ENCODE measurements at places on chromosomes 6 and 20.

DNA sequence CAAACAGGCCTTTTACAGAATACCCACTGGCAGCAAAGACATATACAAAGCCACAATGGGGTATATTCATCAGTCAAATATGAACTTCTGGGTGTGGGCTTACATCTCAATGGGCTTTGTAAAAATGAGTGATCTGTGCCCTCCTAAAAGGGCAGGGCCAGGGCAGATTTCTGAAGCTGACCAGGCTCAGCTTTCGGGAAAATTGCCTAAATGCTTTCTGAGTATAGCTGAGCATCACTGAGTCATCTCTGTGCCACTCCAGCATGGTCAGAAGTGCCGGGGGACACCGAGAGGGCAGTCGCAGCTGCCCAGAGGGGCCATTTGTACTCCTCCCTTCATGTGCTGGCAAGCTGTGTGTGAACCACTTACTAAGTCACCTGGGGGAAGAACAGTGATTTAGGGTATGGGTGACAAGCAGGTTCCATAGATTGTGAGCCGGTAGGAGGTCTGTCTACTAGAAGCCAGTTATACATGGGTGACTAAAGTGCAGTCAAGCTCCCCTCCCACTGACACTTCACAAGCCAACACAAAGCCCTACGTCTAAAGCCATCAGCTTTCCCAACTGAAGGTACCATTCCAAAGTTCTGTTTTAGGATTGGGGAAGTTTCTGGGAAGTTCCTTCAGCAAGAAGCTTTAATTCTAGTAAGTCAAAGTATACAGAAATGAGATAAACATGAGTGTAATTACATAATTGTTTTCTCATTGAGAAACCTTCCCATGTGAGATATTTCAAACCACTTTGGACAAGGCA is 147.6 kb upstream of the TAB2 start:
- no peak for DNase-seq

- no peak for DNase-seq
These were observed 105.2 kb upstream of the ASF1A start for GRCh38 chr6:118788702-118789101.

DNA sequence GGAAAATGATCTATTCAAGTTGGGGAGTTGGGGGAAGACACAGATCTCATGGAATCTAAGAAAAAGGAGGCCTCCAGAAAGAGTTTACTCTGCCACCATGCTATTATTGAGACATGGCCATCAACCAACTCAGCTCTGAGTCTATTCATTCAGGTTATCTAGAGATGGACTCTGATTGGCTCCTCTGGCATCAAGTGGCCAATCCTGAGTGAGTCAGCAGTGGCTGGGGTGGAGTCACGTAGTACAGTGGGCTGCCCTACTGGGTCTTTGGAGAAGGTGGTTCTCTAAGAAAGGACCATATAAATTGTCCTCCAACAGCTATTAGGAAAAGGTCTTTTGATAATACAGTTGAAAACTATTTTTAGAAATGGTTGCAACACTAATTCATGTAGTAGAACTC is 42.1 kb downstream of the LYRM2 start:
- DNase-seq, result no peak

DNA sequence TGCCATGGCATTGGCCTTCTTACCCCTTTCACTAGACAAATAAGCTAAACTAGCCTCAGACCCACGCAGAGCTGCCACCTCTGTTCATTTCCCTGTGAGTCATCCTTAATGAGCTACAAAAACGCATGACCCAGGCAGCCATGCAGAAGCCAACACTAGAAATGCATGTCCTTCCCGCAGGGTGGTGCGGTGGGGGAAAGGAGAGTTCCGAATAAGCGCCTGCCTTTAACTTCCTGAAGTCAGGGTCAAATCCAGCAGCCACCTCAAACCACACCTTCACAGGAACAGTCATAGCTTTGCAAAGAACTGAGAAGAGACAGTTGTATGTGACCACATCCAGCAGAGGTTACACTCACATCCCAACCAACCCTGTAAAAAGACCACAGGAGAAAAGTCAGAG is 40.4 kb downstream of the IRF4 start:
- DNase-seq, result no peak

GRCh38 chr6:168130697-168131371 is 51.8 kb upstream of the FRMD1 start:
- no peak for DNase-seq

GRCh38 chr20:58216334-58216733 is 12.1 kb downstream of the ANKRD60 start:
- DNase-seq, result no peak

DNA sequence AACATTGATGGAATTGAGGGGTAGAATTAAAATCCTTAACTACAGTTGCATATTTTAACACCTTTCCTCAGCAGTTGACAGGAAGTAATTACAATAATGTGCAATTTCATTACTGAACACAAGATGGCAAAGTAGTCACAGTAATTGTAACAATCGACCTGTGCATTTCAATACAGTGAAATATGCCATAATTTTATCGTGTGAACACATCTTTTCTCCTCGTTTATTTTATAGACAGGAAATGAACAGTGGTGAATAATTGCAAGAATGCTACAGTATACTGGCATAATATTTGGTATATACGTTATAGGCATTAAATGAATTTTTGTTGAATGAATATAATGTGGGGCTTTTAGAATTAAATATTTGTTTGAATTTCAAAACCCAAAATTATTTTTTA is 25.0 kb downstream of the CYB5R4 start:
- DNase-seq, result peak; percentile 86

DNA sequence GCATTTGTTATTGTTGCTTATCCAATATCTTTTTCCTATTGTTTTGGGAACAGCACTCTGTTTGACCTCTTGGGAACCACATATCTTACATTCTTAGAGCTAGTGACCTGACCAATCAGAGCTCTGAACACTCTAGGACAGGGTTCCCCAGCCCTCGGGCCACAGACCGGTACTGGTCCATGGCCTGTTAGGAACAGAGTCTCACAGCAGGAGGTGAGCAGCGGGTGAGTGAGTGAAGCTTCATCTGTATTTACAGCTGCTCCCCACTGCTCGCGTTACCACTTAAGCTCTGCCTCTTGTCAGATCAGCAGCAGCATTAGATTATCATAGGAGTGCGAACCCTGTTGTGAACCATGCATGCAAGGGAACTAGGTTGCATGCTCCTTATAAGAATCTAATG is 226.0 kb upstream of the TSHZ2 start:
- DNase-seq, result no peak

DNA sequence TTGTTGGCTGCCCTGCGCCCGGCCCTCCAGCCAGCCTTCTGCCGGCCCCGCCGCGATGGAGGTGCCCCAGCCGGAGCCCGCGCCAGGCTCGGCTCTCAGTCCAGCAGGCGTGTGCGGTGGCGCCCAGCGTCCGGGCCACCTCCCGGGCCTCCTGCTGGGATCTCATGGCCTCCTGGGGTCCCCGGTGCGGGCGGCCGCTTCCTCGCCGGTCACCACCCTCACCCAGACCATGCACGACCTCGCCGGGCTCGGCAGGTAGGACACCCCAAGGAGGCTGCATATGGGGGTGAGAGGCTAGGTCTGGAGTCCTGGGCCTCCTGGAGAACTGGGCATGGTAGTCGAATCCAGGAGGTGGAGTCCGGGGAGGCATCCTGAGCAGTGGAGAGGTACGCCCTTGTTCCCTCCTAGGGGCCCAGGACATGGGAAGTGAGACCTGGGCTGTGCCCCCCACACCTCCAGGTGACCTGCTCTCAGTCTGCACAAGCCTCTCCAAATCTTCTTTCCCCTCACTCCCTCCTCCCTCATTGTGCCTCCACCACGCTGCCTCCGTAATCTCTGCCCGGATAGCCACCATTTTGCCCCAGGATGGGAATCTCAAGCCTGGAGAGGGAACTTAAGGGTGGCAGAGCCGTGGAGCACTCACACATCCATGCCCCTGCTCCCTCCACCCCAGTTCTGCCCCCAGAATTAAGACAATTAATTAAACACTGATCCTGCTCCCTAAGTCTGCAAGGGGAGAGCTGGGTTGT is 541 bp downstream of the CDC25B start:
- DNase-seq, result no peak

DNA sequence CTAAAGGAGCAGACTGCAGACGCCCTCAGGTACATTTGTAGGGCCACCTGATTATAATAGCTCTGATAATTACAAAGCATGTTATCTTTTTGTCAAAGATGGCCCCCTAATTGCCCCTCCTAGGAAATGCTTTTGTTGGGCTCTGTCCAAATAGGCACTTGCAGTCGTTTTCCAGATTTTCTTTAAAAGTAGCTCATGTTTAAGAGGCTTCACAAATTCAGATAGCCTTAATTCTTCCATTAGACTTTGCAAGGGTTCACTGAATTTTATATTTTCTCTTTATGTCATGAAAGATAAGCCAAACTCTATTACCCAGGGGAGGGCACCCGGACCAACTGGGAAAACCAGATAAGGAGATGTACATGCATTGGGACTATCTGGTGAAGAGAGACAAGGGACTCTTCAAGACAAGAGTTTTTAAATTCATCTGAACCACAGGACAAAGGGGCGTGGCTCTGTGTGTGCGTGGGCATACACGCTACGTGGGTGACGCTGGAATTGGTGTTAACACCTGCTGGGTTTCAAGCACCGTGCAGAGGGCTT is 95.6 kb downstream of the TOX2 start:
- no peak for DNase-seq

GRCh38 chr6:3261921-3262320 is 3.2 kb downstream of the PSMG4 start:
- no peak for DNase-seq

GRCh38 chr6:97422171-97422570 is 139.2 kb upstream of the MMS22L start:
- no peak for DNase-seq

DNA sequence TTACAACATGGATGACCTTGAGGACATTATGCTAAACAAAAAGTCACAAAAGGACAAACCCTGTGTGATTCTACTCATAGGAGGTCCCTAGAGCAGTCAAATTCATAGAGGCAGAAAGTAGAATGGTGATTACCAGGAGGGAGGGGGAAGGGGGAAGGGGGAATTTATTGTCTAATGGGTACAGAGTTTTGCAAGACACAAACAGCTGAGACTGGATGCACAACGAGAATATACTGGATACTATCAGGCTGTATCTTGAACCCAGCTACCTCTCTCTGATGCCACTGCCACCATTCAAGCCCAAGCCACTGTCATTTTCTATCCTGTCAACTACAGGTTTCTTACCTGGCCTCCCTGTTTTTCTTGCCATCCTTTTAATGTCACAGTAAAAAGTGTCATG is 252.3 kb downstream of the ATXN1 start:
- DNase-seq, result no peak

Measured in AML-193 (cell line).